Activated naive CD4-positive, alpha-beta T cell (primary cell): ENCODE measurements at places on chromosomes 2 and 18.

DNA sequence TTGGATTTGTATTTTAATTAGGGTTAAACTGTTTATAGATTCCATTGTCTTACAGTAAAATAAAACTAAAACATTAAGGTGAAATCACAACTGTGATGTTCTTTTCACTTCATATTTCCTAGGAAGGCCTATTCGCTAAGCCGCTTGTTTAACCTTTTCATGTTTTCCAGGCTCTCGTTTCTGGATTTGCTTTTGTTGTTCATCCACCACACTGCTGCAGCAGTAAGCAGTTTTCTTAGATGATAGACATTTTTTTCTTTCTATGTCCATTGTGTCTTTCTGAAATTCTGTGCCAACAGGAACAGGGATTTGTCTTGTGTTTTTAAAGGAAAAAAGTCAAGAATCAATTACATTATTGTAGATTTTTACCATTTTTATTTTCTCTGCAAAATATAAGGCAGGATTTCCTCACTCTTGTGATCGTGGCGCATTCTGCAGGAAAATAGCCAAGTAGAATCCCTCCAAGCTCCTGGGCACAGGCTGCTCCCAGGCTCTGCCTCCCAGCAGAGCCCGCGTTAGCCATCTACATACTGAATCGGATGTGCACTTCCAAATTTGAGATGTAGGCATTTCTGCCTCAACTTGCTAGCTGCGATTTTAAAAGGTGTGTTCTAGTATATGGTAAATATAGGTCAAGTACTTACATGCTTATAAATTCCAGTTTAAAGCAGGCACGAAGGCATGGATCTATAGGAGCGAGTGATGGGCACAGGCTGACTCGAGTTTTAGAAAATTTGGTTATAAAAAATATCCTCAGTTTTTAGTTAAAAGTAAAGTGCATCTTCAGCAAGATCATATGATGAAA, 10.2 kb downstream of the TSHZ1 start:
- no peak for DNase-seq

GRCh38 chr2:20223407-20224163, 1.3 kb downstream of the SDC1 start:
- DNase-seq = no peak

DNA sequence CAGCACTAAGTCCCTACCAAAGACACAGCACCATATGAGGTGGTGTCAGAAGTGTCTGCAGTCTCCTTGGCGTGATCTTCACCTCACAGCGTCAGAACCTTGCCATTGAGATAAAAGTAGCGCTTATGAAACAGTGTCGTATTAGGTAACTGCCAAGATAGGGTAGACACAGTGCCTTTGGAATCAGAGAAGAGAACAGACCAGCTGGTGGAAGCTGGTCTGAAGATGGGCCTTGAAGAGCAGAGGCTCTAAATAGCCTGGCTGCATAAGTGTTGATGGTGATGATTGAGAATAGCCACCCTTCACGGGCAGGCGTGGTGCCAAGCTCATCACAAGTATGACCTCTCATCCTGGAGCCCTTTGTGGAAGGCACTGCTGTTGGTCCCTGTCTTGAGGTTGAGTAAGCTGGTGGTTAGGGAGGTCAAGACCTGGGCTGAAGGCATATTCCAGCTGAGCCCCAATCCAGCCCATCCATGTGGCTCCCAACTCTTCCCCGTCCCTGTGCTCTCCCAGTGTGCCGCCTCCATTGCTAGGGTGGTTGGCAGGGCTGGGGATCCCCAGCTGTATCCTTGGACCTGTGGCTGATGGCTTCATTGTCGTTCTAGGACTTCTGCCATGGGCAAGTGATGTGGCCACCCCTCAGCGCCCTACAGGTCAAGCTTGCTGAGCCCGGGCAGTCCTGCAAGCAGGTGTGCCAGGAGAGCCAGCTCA, 187.4 kb downstream of the MGAT5 start:
- no peak for DNase-seq

GRCh38 chr2:17736989-17737388, 16.6 kb downstream of the SMC6 start:
- no peak for DNase-seq

DNA sequence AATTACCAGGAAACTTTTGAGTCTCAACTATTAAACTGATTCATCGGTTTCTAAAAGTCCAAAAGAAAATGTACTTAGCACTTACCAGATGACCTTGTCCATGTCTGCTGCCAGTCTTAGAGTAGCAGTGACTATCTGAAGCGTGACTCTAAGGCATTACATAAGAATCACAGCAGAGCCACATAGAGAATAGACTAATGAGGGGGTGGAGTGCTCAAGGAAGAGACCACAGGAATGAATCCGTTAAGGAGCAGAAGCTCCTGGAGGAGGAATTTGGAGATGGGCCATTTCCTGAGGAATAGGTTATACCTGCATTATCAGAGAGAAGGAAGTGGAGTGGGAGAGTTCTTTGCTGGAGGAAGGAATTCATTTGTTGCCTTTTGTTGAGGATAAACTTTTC, 116.0 kb downstream of the MAP3K20 start:
- DNase-seq = no peak
